ENCODE measurements at places on chromosomes 2 and 18.

GRCh38 chr2:174430066-174430465 lies 34.5 kb downstream of the SCRN3 start:
- no peak for DNase-seq

- no peak for DNase-seq
Observed at GRCh38 chr2:37923308-37924055, 1.6 kb upstream of the RMDN2 start.

- DNase-seq = no peak
Observed at GRCh38 chr2:151560289-151560688, 150.6 kb downstream of the RIF1 start.

DNA sequence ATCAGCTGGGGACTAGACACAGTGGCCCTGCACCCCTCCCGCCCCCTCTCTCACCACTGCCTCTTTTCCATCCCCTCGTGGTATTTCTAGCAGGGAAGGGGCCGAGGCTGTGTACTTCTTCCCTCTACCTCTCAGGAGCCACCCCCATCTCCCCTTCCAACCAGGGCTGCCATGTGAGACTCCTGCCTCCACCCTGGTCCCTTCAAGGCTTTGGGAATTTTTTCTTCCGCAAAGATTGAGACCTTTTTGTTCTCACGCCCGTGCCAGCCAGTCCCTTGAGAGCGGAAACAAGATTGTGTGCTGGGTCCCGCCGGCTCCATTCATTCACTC lies 39.1 kb downstream of the LPIN1 start:
- DNase-seq = no peak

DNA sequence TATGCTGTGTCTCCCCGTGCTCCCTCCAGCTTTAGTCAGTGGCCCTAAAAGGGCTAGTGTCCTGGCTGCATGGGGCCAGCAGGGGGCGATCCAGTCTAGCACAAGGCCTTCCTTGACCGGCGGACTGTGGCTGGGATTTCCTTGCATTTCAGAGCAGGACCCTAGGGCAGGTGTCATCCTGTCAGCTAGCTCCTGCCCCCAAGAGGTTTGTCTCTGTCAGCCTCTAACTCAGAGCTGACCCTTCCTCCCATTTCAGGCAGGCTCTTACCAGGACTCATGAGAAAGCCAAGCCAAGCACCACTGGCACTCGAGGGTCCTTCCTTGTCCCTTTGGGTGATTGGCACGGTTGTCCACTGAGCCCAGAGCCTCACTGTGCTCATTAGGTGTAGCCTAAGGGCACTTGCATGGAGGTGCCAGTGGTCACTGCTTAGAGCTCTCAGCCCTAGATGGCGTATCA lies 140.3 kb downstream of the RPIA start:
- DNase-seq = peak; percentile 73

GRCh38 chr2:199460101-199460671 lies 2.4 kb upstream of the SATB2 start:
- DNase-seq = no peak

- DNase-seq = no peak
Observed at GRCh38 chr2:143183804-143184463, 54.7 kb downstream of the ARHGAP15 start.

DNA sequence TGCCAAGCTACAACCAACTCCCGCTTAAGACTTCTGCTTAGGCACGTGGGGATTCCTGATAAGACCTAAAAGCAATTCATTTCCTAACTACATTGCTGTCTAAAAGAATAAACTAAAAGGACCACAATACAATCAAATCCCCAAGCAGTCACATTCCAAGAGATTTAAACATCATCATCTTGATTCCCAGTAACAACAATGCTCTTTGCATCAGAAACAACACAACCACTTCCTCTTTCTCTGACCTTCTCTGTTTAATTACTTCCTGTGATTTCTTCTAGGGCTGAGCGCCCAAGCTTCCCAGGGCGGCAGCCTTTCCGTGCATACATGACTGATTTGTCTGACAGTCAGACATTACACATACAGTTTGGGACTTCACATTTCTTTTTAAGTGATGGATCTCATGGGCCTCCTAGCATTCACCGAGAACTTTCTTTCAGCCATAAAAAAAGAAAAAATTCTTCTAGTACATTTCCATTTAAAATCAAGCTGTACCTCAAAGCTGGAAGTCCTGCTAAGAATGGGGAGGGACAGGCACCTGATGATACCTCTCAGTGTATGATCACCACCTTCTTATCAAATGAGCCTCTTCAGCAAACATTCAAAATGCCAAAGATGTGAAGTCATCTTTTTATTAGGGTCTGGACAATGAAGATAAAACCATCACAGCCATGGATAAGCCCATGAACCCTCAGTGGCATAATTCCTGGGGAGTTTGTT lies 11.5 kb downstream of the SPRED2 start:
- DNase-seq = peak; percentile 41

DNA sequence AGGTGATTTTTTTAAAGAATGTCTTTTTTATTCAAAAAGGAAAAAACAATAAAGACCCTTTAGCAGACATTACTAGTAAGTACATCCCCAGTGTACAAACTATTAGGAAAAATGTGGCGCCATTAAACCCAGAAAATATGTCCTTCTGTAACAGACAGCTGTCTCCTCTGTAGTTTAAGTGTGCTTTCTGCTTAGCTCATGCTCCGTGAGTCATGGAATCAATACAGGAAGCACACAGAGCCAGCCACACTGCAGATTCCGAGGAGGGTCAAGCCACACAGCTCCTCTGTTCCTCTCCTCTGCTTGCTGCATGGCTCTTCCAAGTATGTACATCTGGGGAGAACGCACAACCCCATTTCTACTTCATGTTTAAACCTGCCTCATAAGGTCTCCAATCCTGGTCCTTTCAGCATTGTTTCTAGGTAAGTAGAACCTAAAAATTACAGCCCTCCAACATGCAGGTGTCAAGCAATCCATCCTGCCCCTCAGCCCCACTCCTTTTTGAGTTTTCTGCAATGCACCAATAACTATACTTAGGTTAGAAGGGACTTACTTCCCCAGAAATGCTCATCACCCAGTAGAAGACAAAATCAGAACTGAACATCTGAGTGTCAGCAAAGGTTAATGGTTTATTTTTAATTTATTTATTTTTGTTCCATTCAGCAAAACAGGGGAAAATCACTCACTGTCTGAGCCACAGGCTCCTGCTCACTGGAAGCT lies 37.5 kb downstream of the ACVR1 start:
- DNase-seq = peak; percentile 11

- DNase-seq = no peak
Observed at GRCh38 chr2:47569658-47570475, 166.9 kb downstream of the MSH2 start.

Measured in stimulated activated naive B cell treated with anti-CD40 and anti-IgM and Interleukin-4, amounts not matched to agents 10 μg/mL and 1 μg/mL and 100 μg/mL, for 72 hours (primary cell).